ENCODE measurements at places on chromosomes 16 and 17.

DNA sequence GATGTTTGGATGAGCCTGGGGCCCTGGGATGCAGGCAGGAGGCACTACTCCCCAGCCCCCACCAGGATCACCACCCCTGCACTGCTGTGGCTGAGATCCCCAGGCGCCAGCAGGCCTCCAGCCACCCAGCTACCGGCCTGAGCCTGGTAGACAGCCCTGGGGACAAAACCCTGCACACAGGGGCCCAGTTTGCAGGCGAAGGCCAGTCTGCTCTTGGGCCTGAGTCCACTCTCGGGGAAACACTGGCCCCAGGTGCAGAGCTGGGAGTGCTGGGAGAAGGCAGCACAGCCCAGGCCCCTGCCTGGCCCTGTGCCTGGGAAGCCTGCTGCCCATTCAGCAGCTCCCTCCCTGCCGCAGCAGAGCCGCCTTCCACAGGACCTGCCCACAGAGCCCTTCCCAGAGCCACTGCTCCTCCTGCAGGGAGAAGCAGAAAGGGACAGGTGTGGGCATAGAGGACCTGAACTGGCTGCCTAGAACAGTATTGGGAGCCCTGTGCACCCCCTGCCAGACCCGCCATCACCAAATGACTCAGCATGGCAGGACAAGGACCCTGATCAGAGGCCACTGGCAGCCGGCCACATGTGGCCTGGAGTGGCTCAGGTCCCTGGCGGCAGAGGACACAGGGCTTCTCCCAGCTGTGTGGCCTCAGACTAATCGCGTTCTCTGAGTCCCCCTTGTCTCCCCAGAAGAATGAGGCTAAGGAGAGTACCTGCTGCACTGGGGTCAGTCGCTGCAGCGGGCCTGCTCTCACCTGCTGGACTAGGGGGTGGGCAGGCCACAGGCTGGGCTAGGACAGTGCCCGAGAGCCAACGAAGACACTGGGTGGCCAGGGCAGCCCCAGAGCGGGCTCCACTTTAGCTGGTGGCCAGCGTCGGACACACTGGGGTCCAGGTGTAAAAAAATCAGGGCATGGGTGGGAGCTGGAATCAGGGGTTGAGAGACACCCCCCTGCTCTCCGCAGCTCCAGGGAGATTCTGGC is 10.7 kb downstream of the MSRB1 start:
- DNase-seq: no peak

GRCh38 chr17:4156750-4157381 is 13.9 kb downstream of the CYB5D2 start:
- DNase-seq: no peak

DNA sequence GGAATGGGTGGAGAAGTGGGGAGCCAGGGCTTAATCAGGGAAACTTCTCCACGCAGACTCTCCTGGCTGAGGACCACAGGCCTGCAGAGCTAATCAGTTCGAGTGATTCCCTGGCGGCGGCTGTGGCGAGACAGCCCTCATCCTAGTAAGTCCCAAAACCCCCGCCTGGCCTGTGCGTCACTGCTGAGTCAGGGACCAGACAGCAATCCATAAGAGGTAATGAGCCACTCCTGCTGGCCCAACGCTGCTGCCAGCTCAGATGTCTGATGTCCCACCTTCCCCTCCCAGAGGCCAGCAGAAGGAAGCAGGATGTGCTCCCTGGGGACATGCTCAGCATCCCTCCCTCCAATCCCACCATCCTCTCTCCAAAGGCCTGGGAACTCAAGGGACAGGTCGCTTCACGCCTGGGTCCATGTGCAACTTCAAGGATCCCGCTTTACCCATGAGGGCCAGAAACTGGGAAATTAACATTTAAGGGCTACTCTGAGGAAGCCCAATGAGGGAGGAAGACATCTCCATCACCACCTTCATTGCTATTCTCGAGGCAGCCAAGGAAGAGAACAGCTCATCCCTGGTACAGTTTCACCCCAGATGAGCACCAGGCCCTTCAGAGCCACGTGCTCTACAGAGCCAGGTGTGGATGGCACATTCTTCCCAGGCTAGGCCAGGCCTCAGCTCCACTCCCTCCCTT is 7.9 kb downstream of the ACLY start:
- DNase-seq: peak; percentile 98

GRCh38 chr16:81265658-81266451 is 27.4 kb downstream of the BCO1 start:
- no peak for DNase-seq

GRCh38 chr16:87581857-87582215 is 20.5 kb upstream of the JPH3 start:
- DNase-seq: peak; percentile 97

DNA sequence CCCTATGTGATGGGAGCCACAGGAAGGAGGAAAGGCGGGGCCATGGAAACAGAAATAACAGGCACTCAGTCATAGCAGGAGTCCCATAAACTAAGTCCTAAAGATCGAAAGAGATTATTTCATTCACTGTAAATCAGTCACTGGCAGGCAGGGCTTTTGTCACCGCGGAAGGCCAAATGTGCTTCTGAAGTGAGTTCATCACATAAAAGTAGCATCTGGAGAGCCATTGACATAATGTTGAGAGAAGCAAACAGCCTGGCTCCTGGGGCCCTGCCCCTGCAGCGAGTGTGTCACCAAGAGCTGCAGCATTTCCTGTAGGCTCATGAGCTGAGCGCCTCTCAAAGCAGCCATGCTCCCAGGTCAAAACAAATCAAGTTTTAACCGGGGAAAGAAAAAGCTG is 476.2 kb downstream of the HAPSTR1 start:
- DNase-seq: no peak

- no peak for DNase-seq
These were observed 32.3 kb downstream of the ARL4D start for GRCh38 chr17:43430936-43431713.

All from HCEC 1CT (cell line).